ENCODE measurements at places on chromosomes 3 and 15. TPM values are rescaled to one million over a fixed set of nuclear protein-coding genes. Genes with fewer than 3 reads are reported as not detected.

GRCh38 chr3:31546162-31546561 lies 13.4 kb downstream of the STT3B start:
- DNase-seq, result no peak

MAP6D1 gene
- not detected for total RNA-seq

DNA sequence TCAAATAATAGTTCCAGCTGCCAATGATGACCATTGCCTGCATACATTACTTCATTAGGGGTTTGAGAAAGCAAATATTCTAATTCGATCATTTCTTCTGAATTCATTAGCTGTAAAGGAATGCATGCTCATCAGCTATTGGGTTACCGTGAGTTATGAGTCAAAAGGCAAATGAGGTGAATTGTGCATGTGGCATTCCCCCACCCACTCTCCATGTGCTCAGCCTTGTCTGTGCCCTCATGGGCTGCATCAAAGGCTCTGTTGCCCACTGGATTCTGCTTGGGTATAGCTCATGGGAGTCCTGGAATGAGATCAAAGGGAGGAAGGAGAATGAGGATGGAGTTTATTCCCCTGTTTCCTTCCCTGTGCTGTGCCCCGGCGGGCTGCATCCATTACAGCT lies 99.3 kb upstream of the CHRNA7 start:
- DNase-seq, result no peak

DNA sequence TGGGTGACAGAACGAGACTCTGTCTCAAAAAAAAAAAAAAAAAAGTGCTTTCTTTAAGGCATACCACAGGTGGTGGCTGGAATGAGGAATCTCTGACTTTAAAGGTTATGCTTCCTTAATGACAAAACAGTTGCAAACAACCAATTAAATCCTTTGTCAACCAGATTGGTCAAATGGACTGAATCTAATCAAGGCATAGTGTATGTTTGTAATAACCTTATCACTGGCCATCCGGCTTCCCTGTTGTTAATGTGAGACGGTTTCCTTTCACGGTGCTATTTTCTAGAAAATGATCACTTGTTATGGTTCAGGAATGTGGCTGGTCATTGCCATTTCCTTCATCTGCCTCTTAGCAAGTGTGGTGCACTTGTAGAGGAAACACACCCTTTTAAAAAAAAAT lies 75.9 kb downstream of the FLNB start:
- DNase-seq, result no peak

DNA sequence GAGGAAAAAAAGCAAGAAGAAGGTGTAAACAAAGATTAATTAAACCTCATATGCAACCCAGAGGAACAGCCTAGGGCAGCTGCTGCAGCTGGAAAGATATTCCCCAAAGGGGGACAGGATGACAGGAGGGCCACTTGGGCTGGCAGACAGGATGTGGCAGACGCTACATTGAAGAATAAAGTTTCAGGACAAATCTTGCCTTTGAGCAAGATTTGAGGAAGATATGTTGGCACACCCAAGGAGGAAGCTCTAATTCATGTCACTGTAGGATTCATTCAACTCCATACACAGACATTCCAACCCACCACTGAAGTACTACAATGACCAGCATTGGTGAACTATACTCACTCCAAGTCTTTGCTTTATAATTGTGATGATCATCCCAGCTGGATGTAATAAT lies 504.0 kb downstream of the SHQ1 start:
- no peak for DNase-seq

DNA sequence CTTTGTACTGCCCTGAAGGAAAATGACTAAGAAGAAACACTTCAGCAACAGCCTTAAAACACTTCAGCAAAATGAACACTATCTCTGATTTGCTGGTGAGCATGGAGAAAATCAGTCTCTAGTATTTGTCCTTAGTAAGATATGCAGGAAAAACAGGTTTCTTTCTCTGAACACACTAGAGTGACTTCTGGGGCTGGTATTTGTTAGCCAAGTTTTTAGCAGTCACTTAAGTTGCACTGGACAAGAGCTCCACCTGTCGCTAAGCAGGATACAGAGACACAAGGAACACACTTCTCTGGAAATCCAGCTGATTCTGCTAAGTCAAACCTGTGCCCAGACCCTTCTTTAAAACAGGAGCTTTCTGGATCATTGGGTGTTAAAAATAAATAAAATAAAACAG lies 65.3 kb downstream of the CHAC1 start:
- peak; percentile 89 for DNase-seq

GRCh38 chr3:74592359-74592758 lies 22.1 kb downstream of the CNTN3 start:
- DNase-seq, result no peak

TGM5 gene
- not detected for total RNA-seq

CAND2 gene
- total RNA-seq, result 3.5 TPM

DNA sequence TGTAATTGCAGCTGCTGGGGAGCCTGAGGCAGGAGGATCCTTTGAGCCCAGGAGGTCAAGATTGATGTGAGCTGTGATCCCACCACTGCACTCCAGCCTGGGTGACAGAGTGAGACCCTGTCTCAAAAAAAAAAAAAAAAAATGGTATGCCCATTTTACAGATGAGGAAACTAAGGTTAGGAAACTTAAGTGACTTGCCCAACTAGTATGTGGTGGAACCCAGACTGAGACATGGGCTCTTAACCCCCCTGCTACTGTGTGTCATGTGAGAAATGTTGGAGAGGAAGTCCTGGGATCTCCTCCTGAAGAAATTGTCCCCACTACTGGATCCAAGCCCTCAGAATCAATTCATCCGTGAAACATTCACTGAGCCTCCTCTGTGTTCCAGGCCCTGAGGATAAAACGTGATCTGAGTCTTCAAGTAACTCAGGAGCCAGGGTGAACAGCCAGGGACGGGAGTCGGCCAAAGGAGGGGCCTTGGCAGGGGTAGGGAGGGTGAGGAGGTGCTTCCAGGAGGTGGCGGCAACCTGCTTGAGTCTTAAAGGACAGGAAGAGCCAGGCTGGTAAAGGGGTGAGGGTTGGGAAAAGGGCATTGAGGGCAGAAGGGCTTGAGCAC lies 19.6 kb upstream of the RNU6-1 start:
- DNase-seq, result no peak

DNA sequence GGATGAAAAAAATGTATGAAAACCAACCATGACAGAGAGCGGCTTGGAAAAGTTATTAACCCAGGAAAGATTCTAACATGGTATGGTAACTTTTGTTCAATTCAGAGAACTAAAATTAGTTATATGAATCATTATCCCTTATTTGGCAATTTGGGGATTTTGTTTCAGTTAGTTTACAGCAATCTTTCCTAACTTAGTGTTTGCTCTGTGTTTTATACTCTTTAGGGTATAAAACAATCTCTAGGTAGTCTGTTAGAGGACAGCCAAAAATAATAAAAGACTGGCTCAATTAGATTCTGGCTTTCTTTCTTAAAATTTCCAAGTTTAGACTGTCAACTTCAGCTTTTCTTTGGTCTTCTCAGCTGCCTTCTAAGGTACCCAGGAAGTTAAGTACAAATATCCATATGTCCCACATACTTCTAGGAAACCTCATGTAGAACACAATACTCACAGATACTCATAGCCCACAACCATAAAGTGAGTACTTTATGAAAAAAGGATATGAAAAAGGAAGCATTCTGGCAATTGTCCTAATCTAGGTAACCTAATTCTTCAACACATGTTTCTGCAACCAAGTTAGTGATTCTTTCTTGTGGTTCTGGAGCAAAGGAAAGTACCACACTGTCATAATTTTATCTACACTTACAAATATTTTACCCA lies 849.3 kb downstream of the ROBO1 start:
- DNase-seq, result no peak

GRCh38 chr15:71348597-71348996 lies 233.3 kb downstream of the THSD4 start:
- DNase-seq, result no peak

DNA sequence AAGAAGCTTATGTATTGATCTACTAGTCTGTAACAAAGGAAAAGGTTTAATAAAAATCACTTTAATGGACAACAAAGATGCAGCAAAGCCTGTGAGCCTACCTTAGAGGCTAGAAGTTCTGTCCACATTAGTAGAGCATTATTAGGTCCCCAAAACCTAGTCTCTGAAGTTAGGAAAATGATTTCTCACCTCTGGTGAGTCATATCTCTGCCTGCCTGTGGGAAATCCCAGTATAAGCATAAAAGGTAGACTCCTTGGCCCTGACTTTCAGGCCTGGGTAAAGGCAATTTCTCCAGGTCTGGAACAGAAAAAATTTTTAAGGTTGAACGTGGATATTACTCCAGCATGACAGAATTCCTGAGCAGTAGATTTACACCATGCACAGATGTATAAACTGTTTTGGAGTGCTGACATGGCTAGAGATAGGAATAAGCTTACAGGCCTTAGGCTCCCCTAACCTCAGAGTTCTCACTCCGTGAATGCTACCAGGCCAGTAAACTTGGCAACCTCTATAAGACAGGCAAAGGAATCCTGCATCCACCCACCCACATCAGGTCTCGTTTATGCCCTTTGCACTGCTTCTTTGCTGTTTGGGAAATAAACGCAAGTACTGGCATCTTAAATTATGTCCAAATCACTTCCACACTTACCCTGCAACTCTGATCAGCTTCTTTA lies 104.1 kb downstream of the SERPINI1 start:
- DNase-seq, result no peak

IL12A gene
- not detected for total RNA-seq

DNA sequence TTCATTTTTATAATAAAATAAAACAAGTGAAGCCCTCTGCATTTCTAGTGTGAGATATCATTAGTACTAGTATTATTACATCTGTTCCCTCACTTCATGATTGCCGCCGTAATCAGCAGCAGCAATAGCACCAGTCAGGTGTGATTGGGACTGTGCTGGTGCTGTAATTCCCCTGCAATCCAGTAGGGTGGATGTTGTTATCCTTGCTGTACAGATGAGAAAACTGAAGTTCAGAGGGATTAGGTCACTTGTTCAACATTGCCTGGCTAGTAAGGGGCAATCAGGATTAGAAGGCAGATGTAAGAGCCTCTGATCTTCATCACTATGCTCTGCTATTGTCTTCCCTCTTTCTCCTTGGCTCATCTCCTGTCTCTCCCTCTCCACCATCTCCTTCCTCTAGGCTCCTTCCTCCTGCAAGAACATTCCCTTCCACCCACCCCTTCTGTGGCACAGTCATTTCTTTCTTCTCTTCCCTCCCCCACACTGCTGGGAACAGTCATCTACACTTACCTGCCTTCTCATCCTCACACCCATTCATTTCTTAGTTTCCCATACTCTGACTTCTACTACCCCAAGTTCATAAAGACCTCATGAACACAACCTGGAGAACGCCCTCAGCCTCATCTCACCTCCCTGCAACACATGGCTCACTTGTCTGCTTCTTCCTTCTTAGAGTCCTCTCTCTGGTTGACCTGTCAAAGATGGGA lies 29.7 kb downstream of the CRYGS start:
- DNase-seq, result no peak

DNA sequence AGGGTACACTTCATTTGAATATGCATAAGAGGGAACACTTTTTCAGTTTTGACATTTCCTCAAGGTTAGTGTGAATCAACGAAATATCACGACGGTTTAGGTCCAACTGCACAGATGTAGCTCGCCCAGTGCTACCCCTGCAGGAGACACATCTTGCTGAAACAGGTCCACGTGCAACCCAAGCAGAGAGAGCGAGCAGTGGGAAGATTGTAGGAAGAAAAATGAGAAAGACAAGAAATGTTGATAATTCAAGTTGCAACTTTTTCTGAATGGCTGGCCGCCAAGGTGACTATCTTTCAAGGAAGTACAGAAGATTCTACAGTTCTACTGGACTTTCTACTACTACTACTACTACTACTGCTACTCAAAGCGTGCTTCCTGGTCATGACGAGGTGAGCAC lies 231.7 kb downstream of the PDZRN3 start:
- no peak for DNase-seq

DNA sequence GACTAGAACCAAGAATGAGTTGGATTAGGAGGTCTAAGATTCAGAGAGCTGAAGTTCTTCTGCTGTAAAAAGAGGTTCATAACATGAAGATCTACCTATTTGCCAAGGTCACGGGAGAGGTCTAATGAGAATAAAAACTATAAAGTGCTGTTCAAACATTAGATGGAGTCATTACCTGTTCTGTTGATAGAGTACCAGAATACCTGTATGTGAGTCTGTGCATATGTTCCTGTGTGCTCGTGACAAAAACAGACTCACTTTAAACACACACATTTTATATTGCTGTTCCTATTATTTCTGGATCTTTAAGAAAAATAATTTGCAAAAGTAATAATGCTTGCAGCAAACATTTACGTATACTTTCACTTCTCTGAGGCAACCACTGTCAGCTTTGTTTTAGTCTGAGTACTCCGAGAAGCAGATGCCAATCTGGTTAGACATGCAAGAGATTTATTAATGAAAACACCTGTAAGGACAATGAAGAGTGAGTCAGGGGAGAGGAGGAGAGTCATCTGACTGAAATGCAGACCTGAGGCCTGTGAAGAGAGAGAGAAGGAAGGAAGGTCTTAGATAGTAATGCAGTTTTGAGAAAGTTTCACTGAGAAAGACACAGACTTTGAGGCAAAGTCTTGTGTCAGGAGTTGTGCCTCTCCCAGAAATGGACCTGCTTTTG lies 221.2 kb downstream of the SQOR start:
- DNase-seq, result no peak

RAB43 gene
- total RNA-seq, result 22.6 TPM

DNA sequence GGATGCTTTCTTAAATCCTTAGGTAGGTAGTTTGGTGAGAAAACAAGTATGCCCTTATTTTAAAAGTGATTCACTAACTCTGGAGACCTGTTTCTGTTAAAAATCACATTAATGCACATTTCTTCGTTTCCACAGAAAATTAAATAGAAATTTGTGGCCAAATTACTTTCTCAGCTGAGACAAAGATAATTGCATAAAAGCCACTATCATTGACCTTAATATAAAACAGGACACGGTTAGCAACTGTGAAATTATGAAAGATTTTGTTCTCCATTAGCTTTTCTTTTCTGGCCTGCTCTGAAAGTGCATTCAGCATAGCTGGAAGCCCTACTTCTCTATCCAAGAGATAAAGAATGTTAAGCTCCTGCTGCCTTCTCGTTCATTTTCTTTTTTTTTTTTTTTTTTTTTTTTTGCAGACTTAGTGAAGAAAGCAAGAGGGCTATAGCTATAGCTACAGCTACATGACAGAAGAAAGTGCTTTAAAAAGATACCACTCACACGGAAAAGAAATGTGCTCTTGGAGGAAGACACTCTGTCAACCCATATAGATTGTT lies 576.9 kb downstream of the OTOL1 start:
- no peak for DNase-seq

Data from stomach (tissue), 19 donors.